ENCODE measurements at places on chromosomes 12 and 14. TPM values are rescaled to one million over a fixed set of nuclear protein-coding genes. Genes with fewer than 3 reads are reported as not detected.

The FOXM1 gene
- 0.83 TPM for total RNA-seq

The MYG1 gene
- 24.2 TPM for total RNA-seq

The CACNA1C gene
- 0.11 TPM for total RNA-seq

The IAPP gene
- not detected for total RNA-seq

The LRRK2 gene
- total RNA-seq, result 0.27 TPM

The BAZ1A gene
- total RNA-seq, result 52.7 TPM

The ALKBH1 gene
- total RNA-seq, result 10.7 TPM

The MYO1H gene
- not detected for total RNA-seq

The PLEKHG7 gene
- not detected for total RNA-seq

The TMEM253 gene
- total RNA-seq, result not detected

The NOVA1 gene
- total RNA-seq, result not detected

The LALBA gene
- total RNA-seq, result not detected

The MAP3K9 gene
- total RNA-seq, result 10.8 TPM

The CELA1 gene
- total RNA-seq, result not detected

The KRT83 gene
- not detected for total RNA-seq

The PLXNC1 gene
- 6.0 TPM for total RNA-seq

The GALNT6 gene
- 10.8 TPM for total RNA-seq

The LUM gene
- not detected for total RNA-seq

The ADGRD1 gene
- total RNA-seq, result not detected

The ACVRL1 gene
- not detected for total RNA-seq

The LHX5 gene
- not detected for total RNA-seq

The EEA1 gene
- 4.3 TPM for total RNA-seq

The TAS2R13 gene
- 0.19 TPM for total RNA-seq

The IGF1 gene
- total RNA-seq, result not detected

The SNX6 gene
- total RNA-seq, result 51.2 TPM

The MGAT4C gene
- total RNA-seq, result not detected

The RNASE3 gene
- total RNA-seq, result not detected

The TAS2R42 gene
- total RNA-seq, result not detected

The GPR137C gene
- total RNA-seq, result 0.22 TPM

The IL31 gene
- total RNA-seq, result not detected

The CLEC9A gene
- not detected for total RNA-seq

The RNASE2 gene
- total RNA-seq, result not detected

The KCNA1 gene
- total RNA-seq, result not detected

The ST8SIA1 gene
- 12.2 TPM for total RNA-seq

The KRT73 gene
- total RNA-seq, result 7.8 TPM

The AMN gene
- 4.0 TPM for total RNA-seq

The GLI1 gene
- 0.67 TPM for total RNA-seq

The SIRT4 gene
- not detected for total RNA-seq

The IL23A gene
- 26.7 TPM for total RNA-seq

The RTL1 gene
- total RNA-seq, result not detected

The TDRD9 gene
- 1.1 TPM for total RNA-seq

The ADAM21 gene
- total RNA-seq, result not detected

The SYCP3 gene
- 0.39 TPM for total RNA-seq

The HPD gene
- total RNA-seq, result not detected

The TMTC2 gene
- 1.9 TPM for total RNA-seq

The PRPH gene
- total RNA-seq, result not detected

The DLGAP5 gene
- total RNA-seq, result not detected

The TAMALIN gene
- total RNA-seq, result 603 TPM

The CD27 gene
- 38.4 TPM for total RNA-seq

The SDSL gene
- not detected for total RNA-seq

Data from CD8-positive, alpha-beta T cell (primary cell).